Activated B cell treated with CpG ODN at 0.5 μM for 24 hours (primary cell): ENCODE measurements at places on chromosomes 3 and 15.

GRCh38 chr3:5212628-5213573, 25.4 kb downstream of the EDEM1 start:
- no peak for DNase-seq

DNA sequence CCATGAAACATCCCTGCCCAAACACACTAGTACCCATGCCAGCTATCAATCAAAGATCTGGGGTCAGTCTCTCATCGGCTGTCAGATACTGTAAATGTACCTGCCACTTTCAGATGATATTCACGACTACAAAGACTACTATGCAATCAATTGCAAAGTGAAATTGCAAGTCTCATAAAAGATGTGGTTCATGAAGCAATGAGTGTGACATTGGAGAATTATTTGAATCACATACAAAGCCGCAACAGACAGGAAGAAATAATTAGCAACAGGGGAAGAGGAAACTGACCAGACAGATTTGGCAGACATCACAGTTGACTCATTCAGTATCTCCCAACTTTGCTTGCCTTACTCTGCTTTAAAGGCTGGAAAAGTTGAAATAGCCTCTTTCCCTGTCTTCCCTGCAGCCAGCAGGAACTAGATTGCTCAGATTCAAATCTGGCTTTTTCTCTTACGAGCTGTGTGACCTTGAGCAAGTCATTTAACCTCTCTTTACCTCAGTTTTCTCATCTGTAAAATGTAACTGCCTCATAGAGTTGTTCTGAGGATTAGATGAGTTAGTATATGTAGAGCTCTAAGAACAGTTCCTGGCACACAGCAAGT, 95.7 kb upstream of the C3orf80 start:
- DNase-seq = no peak

GRCh38 chr3:187013159-187013716, 82.9 kb downstream of the ST6GAL1 start:
- DNase-seq = no peak

DNA sequence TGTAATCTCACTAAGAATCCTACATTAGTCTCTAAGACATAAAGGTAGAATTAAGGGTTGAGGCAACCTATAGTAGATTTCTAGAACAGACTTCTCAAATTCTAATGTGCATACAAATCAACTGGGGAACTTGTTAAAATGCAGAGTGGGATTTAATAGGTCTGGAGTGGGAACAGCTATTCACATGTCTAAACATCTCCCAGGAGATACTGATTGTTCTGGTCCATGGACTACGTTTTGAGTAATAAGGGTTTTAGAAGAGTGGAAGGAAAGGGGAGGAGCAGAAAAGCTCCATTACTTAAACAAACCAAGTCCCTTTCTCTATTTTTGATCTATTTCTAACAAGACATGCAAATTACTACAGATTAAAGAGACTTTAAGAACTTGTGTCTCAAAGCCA, 524.8 kb downstream of the TUSC7 start:
- no peak for DNase-seq

DNA sequence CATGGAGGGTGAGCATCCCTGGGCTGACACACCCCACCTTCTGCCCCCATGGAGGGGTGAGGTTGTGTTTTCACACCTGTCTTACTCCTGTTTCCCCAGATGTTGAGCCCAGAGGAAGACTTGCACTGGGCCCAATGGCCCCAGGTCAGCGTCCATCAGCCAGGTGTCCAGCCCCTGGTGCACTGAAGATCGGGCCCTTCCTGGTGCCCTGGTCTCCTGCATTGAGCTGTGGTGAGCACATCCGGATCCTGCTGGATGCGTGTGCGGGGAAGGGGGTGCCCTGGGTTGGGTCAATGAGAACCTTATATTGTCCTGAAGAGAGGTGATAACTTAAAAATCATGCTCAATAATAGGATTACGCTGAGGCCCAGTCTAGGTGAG, 227.3 kb downstream of the SNRPN start:
- no peak for DNase-seq

DNA sequence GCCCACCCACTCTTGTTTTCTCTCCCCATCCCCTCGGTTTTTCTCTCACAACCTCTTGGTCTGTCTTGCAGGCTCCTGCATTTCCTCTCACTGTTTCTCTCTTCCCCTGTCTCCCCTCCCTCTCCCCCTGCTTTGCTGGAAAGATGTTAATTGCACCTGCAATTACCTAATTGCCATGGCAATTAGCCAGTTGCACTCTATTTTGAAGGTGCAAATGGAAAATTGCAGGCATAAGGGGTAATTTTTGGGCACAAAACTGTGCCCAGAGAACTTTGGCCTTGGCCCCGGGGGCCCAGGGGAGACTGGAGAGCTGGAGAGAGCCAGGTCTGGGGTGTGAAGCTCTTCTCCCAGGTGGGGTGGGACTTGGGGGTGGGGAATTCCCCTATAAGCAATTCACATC, 164.5 kb upstream of the TLE3 start:
- no peak for DNase-seq

- no peak for DNase-seq
Observed at GRCh38 chr3:188624828-188625227, 470.9 kb downstream of the LPP start.

GRCh38 chr3:69441040-69441439, 55.2 kb upstream of the FRMD4B start:
- DNase-seq = no peak

DNA sequence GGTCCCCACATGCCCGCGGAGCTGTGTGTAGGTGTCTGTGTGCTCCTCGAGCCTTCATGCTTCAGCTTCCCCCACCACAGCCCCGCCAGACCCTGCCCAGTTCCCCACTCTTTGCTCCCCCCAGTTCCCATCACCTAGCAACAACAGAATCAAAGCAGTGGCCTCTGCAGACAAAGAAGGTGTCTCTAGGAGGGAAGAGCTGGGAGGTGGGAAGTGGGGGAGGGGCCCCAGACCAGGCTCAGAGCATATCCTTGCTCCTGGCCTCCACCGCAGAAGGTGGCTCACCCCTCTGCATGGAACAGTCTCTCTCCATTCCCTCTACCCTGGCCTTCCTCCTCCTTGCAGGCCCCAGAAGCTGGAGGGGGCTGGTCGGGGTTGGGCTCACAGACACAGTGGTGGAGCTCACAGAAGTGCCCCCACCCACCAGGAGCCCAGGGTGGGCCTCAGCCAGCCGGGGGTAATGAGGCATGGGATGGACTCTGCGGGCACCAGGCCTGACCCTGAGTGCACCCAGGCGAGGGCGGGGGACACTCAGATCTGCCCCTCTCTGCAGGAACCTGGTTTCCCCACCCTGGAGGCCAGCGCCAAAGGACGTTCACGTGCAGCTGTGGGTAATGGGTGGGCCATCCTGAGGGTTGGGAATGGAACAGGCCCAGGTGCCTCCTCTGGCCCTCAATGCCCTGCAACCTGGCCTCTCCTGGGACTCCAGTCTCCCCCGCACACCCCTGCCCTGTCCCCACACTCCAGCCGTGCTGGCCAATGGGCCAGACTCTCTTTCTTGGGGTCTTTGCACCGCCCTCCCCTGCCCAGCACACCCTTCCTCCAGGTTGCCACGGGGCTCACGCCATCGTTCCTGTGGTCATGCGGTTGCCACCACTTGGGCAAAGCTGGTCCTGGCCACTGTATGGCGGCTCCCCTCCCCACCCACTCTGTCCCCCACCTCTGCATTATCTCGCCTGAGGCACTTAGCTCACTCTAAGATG, 53.4 kb downstream of the TPRA1 start:
- no peak for DNase-seq

GRCh38 chr3:144773350-144773749, 801.7 kb downstream of the DIPK2A start:
- no peak for DNase-seq

DNA sequence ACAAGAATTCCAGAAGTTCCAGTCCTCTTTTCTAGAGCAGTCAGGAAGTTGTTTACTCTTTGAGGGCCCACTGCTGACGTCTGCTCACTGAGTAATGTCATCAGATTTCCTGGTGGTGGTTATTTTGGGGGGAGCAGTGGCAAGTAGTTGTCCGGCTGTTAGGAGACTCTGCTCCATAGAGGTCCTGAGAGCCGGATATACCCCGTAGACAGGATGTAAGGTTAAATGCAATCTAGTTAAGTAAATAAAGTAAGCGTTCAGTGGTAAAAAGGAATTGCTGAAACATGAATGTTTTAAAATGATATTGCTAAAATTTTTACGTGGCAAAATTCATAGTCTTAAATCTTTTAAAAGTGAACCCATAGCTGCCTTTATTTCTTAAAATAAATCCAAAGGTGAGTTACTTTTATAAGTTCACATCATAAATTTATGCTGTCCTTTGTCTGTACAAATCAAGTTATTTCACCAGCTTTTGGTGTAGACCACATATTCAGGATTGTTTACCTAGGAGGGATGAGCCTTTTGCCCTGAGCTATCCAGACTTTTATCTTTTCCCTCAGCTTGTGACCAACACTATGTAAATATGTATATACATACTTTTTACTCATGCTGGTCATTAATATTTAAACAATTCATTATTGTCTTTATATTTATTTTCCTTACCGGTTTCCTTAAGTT, 65.8 kb downstream of the PDE8A start:
- DNase-seq = no peak

DNA sequence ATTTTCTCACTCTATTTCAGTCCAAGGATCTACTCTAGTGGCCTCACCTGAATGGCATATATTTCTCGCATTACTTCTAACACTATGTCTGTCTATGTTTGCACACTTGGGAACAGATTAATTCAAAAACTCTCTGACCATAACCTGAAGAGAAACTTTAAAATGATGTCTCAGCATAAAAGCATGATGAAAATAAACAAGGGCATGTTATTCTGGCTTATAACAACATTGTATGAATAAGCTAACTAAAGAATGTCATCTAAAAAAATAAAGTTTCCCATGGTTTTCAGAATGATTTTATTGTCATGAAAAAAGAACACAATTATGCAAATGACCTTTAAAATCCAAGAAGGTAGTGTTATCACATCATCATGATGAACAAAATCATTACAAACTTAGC, 85.5 kb upstream of the ROBO2 start:
- no peak for DNase-seq

- no peak for DNase-seq
Observed at GRCh38 chr15:31586841-31587240, 260.2 kb downstream of the KLF13 start.
